ENCODE measurements at places on chromosomes 2 and 18.

DNA sequence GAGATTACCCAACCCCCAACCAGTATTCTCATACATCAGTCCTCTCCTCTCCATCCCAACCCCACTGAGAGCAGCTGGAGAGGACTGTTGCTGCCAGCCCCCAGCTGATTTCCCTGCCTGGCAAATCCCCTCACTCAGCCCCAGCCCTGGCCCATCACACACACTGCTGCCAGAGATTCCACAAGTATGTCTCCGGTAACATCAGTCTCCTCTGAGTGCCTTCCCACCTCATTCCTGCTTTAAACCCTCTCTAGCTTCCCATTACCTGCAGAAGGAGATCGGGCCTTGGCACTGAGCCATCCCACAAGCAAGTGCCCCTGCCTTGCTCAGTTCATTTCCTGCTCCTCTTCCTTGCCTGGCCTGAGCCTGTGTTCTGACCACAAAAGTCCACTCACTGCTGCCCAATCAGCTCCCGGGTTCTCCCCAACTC is 50.6 kb upstream of the ZFP36L2 start:
- no peak for DNase-seq

GRCh38 chr2:100292022-100292580 is 30.2 kb downstream of the LONRF2 start:
- no peak for DNase-seq

- no peak for DNase-seq
Measured at GRCh38 chr2:74878551-74878950, 44.6 kb downstream of the HK2 start.

DNA sequence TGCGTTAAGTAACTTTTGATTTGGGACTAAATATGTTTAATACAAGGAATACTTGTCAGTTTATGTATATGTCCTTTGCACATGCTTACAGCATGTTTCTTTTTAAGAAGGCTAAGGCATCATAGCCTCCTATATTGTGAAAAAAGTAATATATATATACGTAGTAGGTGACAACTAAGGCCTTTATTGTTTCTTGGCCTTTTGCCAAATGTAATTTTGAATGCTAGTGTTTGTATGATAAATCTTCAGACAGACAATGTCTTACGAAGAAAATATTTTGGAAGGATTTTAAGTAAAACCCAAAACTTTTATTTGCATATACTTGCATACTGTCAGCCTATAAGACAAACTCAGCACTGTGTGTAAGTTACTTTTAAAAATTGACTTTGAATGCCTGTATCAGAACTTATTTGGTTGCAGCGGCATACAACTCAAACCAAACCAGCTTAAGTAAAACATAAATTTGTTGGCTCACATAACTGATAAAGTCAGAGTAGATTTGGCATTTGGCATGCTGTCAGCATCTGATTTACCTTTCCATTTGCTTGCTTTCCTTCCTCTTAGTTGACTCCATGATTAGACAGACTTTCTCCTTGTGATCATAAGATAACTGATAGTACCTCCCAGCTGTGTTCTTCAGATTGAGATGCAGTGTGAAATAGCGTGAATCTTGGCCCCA is 24.4 kb downstream of the UBE2E3 start:
- no peak for DNase-seq

- no peak for DNase-seq
Measured at GRCh38 chr18:49726675-49726963, 86.7 kb downstream of the ACAA2 start.

- DNase-seq: no peak
Measured at GRCh38 chr2:152577579-152577978, 139.7 kb downstream of the PRPF40A start.

DNA sequence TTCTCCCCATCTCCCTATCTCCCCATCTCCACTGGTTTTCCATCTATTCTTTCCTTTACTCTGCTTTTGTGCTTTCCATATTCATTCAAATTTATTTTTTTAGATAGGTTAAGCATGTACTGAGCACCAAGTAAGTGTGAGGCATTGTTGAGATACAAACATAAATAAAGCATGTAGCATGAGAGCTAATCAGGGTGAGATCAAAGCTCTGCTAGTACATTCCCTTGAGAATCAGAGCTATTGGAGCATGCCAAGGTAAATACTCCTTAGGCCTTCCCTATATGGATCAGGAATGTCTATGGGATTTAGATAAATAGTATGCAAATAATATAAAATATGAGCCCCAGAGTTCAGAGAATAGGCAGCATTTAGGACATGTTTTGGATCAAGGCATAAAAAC is 25.3 kb downstream of the BABAM2 start:
- no peak for DNase-seq

- DNase-seq: no peak
Measured at GRCh38 chr2:191385416-191386160, 140.4 kb downstream of the MYO1B start.

DNA sequence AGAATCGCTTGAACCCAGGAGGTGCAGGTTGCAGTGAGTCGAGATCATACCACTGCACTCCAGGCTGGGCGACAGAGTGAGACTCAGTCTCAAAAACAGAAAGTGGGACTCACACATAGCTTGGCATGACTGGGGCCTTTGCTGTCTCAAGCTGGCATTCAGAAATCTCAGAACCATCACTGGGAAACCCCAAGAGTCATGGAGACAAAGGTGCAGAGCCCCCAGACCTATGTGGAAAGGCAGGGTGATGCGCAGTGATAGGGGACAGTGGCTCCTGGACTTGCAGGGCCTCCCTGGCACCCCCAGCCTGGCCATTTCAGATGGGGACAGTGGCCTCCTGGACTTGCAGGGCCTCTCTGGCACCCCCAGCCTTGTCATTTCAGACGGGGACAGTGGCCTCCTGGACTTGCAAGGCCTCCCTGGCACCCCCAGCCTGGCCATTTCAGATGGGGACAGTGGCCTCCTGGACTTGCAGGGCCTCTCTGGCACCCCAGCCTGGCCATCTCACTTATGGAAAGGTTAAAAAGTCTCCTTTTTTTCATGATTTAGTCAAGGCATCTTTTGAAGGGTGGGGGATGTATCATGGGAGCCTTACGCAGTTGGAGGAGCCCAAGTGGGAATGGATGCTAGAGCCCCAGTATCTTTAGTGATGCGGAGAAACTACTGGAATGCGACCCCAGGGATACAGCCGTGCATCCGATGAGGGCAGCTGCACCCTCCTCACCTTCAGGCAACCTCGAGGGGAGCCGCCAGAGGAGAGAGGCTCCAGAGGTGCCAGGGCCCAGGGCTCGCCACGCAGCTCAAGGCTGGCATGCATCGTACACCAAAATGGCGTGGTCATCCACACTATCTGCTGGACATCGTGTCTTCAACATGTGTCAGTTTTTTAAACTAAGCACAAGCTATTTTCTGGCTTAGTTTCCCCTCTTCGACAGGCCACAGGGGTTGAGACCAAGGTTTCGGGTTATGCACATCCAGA is 30.5 kb downstream of the ZNF516 start:
- no peak for DNase-seq

DNA sequence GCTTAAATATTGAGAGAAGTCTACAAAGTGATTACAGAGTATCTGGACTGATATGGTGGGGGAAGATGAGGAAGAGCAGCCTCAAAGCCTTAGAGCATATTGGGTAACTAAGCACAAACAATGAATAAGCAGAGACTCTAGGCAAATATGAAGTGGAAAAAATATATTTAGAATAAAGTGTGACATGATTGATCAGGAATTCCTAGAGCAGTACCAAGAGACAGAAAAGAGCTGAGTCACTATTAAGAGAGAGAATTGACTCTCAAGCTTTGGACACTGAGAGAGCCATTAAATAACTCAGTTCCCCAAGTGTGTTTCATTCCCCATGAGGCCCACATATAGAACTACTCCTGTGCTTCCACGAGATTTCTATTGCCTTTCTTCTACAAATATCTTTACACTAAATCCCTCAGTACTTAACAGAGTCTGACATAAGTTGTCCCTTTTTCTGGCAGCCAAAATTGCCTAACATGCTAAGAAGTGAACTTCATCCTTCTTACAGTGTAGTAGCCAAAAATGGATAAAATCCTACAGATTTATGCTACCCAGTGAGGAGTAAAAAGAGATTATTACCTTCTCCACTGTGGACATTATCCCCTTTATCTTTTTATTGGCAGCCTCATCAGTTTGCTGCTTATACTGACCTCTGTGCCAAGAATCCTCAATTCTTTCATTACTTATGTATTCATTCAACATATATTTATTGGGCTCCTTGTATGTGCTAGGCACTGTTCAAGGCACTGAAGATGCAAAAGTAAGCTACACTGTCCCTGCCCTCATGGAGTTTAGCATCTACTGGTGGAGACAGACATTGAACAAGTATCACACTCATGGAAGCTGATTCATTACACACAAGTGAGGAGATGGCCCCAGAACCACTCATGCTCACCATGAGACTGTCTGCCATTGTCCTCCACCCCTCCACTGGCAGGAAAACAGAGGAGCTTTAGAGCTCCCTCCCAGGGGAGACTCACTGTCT is 45.4 kb downstream of the SLC40A1 start:
- no peak for DNase-seq

DNA sequence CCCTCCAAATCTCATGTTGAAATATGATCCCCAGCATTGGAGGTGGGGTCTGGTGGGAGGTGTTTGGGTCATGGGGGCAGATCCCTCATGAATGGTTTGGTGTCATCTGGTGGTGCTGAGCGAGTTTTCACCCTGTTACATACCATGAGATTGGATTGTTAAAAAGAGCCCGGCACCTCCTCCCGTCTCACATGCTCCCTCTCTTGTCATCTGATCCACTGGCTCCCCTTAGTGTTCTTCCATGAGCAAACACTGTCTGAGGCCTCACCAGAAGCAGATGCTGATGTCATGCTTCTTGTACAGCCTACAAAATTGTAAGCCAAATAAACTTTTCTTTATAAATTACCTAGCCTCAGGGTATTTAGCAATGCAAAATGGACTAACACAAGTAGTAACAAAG is 405.0 kb upstream of the SLC39A10 start:
- DNase-seq: no peak

- DNase-seq: peak; percentile 56
Measured at GRCh38 chr2:128469203-128469602, 150.5 kb upstream of the HS6ST1 start.

DNA sequence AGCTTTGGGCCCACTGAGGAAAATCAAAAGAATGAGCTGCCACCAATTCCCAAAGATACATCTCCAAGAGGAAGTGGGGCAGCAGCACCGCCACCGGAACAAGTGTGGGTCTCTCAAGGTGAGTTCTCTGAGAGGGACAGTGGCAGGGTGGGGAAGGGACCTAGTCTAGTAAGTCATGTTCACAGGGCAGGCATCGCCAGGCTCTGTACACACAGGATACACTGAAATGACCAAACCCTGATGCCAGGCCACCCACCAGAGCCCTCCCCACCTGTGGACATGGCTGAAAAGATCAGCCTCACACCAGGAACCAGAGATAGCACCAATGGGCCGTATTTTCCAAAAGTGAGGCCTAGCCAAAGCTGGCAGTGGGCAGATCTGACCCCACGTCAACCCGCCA is 108.2 kb upstream of the SMAD2 start:
- DNase-seq: no peak

- no peak for DNase-seq
Measured at GRCh38 chr18:48934723-48935432, 15.9 kb downstream of the SMAD7 start.

DNA sequence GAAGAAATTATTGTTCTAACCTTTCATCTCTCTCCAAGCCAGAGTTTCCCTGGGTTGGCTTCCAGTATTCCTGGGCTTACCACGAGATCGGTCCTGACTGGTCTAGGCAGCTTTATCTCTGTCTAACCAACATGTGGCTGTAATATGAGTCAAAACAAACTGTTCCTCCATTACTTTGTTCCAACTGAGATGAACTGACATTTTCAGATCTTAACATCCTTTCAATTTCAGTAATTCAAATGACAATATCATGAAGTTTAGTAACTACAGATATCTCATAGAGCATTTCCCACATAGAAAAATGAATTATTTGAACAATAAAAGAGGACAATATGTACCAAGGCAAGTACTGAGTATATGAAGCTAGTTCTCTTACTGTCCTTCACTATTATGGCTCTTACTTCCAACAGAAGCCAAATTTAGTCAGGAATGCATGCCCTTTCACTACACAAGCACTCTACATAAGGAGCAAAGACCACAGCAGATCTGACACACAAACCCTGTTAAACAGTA is 15.5 kb downstream of the SLC25A12 start:
- no peak for DNase-seq

- no peak for DNase-seq
Measured at GRCh38 chr2:86035376-86035882, 70.3 kb downstream of the POLR1A start.

- peak; percentile 71 for DNase-seq
Measured at GRCh38 chr18:46624127-46624526, 32.9 kb downstream of the LOXHD1 start.

GRCh38 chr18:59651071-59651470 is 46.2 kb downstream of the CCBE1 start:
- no peak for DNase-seq

DNA sequence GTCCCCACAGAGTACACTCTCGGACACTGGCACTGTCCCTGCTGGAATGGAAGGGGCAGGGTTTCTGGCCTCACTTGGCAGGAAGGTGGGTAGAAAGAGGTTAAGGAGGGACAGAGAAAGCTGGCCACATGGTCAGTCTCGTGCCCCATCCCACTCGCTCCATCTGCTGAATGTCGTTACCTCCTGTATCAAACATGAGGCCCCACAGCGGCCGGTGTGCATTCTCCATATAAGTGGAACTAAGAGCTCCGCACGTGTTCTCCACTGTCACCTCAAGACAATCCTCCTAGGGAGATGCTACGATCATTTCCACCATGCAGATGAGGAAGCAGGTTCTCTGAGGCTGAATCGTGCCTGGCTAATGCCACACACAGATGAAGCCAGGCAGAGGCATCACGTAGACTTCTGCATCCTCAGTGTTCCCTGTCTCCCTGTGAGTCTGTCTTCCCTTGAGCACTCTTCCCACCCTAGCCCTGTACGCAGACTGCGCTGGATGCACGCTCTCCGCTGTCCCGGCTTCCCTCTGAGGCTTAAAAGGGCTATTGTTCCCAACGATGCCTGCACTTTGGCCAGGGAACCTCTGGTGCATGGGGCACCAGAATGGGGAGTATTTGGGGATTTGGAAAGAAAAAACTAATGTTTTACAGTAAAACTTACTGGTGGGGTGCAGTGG is 35.1 kb downstream of the MAL start:
- no peak for DNase-seq

GRCh38 chr2:75603477-75603876 is 42.7 kb upstream of the EVA1A start:
- DNase-seq: no peak

- DNase-seq: no peak
Measured at GRCh38 chr2:28393114-28393836, 617 bp downstream of the FOSL2 start.

- no peak for DNase-seq
Measured at GRCh38 chr2:205994344-205994743, 91.6 kb downstream of the INO80D start.
